NCI-H1092 treated with DMSO at 0.1 percent for 48 hours (cell line): ENCODE measurements at places on chromosomes 4 and X.

- DNase-seq: no peak
Observed at GRCh38 chr4:152045449-152045806, 284.6 kb upstream of the GATB start.

- DNase-seq: no peak
Observed at GRCh38 chr4:48556268-48556667, 66.2 kb downstream of the ZAR1 start.

GRCh38 chrX:104195013-104195412 is 28.8 kb downstream of the FAM199X start:
- no peak for DNase-seq

DNA sequence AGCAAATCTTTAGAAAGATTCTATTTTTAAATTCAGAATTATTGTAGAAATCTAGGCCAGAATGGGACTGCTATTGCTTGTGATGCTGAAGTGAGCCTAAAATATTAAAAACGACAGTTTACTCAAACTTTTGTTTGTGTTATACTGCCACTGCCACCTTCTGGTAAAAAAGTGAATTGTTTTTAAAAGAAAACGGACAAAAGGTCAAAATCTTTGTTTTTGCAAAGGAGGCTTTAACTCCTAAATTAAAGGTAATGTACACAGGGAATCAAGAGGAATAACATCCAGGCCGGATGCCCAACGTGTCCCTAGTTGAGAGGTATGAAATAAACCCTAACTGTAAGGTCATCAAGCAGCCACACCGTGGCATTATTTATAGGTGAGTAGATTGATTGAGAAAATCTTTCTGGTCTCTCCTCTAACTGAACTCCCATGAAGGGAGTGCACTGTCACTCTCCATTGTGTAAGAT is 338.3 kb upstream of the GALNT7 start:
- DNase-seq: peak; percentile 10

DNA sequence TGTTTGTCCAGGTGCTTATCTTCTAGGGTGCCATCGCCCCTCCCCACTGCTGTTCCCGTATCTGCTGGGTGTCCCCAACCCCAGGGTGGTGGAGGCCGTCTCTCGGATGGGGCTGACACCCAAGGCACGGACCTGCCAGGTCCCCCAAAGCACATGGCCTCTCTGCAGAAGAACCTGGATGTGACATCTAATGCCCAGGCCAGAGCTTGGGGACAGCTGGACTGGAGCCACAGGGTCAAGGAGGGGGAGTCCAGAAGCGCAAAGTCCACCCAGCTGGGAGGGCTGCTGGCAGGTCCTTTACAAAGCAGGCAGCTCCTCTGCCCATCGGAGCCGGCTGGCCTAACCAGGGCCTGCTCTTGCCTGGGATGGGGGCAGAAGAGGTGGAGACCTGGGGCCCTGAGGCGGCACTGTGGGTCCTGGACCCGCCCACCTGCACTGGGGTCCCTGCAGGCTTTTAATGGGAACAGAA is 751 bp upstream of the DOK7 start:
- DNase-seq: no peak

DNA sequence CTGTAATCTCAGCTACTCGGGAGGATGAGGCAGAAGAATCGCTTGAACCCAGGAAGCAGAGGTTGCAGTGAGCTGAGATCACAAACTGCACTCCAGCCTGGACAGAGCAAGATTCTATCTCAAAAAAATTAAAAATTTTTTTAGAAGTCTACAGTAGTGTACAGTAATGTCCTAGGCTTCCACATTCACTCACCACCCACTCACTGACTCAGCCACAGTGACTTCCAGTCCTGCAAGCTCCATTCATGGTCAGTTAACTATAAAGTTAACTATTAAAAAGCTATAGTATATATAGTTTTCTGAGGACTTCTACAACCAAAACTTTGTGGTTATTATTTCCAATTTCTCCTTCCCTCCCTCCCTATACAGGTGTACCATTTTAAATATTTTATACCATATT is 34.7 kb upstream of the NEUROG2 start:
- no peak for DNase-seq

DNA sequence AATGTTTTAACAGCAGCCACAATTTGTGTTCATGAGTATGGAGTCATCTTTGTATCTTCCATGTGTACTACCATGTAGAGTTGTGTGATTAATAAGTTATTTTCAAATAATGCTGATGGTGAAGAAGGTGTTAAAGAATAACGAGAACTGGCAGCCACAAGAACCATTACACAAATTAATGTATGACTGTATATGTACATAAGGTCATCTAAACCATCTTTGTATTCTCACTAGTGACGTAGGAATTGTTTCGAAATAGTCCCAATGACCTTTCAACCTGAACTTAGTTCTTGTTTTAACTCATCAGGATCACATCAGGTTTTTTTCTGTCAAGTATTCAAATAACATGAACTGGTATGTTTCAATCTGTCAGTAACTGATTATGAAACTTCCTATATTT is 48.3 kb upstream of the NOCT start:
- DNase-seq: no peak

DNA sequence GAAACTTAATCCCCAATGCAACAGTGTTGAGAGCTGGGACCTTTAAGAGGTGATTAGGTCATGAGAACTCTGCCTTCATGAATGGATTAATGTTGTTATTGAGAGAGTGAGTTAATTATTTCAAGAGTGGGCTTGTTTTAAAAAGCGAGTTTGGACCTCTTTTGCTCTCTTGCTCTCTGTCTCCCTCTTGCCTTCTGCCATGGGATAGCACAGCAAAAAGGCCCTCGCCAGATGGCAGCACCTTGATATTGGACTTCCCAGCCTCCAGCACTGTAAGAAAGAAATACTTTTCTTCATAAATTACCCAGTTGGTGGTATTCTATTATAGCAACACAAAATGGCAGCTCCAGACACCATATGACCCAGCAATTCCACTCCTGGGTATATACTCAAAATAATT is 7.0 kb upstream of the ATP6AP2 start:
- no peak for DNase-seq

- DNase-seq: no peak
Observed at GRCh38 chrX:48022100-48022499, 15.3 kb downstream of the SPACA5 start.

DNA sequence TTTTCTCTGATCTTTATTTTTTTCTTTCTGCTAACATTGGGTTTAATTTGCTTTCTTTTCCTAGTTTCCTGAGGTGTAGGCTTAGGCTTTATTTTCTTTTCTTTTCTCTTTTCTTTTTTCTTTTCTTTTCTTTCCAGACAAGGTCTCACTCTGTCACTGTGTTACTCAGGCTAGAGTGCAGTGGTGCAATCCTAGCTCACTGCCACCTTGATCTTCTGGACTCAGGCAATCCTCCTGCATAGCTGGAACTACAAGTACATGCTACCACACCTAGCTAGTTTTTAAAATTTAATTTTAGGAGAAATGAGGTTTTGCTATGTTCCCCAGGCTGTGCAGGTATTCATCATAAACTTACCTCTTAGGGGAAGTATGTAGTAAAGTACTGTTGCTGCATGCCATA is 197.8 kb upstream of the ANKRD50 start:
- no peak for DNase-seq

GRCh38 chr4:155047755-155048154 is 160.7 kb upstream of the NPY2R start:
- DNase-seq: no peak

GRCh38 chr4:37682701-37683401 is 3.3 kb downstream of the RELL1 start:
- DNase-seq: no peak

GRCh38 chr4:121243485-121243884 is 79.4 kb upstream of the TNIP3 start:
- no peak for DNase-seq

- DNase-seq: no peak
Observed at GRCh38 chr4:41852229-41852628, 83.0 kb upstream of the TMEM33 start.

- peak; percentile 93 for DNase-seq
Observed at GRCh38 chr4:5956285-5957021, 61.8 kb downstream of the C4orf50 start.

DNA sequence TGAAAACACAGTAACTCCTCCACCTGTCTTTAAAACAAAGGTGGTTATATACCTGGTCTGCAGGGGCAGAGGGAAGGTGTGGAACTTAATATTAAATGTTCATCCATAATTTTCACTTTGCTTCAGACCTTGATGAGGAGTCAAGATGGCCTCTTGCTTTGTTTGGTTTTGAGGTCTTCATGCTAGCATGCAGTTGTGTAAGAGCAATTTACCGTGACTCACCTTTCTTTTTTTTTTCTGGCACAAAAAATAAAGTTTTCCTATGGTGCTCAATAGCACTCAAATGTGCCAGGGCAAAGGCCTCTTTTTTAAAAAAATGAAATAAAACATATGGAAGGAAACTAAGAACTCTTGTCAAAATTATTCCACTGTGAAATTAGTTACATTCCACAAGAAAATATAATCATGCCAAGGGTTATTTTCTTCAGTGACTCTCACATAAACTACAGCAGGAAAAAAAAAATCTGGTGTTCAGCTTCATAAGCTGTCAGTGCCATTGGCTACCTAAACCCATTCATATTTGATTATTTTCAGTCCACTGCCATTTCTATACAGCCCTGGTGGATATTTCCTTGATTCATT is 128.2 kb downstream of the SLC7A11 start:
- no peak for DNase-seq

GRCh38 chrX:103415068-103415467 is 38.7 kb downstream of the BEX3 start:
- DNase-seq: no peak

GRCh38 chrX:150308532-150309157 is 54.5 kb upstream of the MAMLD1 start:
- DNase-seq: no peak

DNA sequence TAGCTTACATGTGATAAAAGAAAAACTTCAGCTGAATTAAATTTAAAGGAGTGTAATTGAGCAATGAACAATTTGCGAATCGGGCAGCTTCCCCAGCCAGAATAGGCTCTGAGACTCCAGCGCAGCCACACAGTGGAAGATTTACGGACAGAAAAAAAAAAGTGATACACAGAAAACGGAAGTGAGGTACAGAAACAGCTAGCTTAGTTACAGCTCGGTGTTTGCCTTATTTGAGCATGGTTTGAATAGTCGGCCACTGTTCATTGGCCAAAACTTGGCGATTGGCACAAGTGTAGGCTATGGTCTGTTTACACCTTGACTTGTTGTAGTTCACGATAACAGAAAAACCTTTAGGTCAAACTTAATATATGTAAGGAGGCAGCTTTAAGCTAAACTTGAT is 16.7 kb upstream of the SUPT20HL1 start:
- DNase-seq: no peak

DNA sequence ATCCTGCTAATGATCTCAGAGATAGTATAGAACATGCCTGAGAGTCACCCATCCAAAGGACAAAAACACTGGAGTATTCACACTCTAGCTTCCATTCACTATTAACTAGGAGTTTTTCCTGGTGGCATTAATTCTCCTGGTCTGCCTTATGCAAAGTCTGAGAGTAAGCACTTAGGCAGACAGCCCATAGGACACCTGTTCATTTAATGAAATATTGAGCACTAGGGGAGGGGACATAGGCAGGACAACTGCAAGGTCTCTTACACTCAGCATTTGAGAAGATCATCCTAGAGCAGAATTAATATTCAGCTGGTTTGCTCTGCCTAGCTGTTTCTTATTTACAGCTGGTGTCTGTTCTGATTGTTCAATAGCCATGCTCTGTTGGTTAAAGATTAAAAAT is 508.5 kb downstream of the CENPC start:
- no peak for DNase-seq

- DNase-seq: peak; percentile 88
Observed at GRCh38 chr4:53601251-53601764, 10.0 kb upstream of the LNX1 start.

- no peak for DNase-seq
Observed at GRCh38 chr4:21901831-21902230, 46.7 kb downstream of the KCNIP4 start.

GRCh38 chrX:11770320-11770719 is 12.3 kb downstream of the MSL3 start:
- peak; percentile 77 for DNase-seq

DNA sequence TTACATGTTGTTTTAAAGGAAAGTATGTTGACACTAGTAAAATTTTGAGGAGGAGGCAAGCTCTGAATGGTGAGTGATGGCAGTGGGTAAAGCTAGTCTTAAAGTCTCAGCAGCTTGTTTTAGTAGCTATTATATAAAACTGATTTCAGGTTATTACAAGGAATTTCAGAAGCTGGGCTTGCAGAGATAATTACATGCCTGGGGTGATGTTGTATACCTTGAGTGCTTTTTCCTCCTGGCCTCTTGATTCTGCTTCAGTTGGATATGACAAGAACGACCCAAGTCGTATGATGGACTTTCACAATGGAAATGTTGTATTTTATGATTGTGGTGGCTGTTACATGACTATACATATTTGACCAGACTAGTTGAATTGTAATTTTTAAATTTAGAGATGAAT is 175.5 kb upstream of the ADGRL3 start:
- DNase-seq: no peak

DNA sequence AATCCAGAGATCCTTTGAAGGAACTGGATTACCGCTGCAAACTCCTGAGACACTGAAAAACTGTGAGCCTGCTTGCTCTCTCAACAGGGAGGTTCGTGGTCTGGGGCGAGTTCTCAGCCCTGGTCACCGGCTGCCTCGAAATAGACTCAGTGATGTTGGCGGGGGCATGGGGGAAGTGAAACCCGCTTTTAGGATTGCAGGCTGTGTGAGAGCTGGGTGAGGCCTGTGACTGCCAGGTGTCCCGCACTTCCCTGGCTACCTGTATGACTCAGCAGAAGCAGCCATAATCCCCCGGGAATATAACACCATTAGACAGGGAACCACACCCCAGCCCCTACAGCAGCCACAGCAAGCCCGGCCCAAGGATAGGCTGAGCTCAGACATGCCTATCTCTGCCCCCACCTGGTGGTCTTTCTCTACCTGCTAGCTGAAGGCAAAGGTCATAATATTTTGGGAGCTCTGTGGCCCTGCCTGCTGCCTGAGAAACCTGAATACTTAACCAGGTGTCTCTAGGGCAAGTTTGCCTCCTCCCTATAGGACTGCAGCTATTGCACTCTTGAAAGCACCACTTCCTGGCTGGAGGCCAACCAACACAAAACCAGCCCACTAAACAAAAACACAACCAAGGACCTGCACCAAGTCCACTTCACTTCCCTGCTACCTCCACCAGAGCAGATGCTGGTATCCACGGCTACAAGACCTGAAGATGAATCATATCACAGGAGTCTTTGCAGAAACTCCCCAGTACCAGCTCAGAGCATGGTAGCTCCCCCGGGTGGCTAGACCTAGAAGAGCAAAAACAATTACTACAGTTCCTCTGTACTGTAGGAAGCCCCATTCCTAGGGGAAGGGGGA is 202.0 kb downstream of the RRAGB start:
- no peak for DNase-seq

- DNase-seq: no peak
Observed at GRCh38 chr4:151584101-151584500, 175.1 kb downstream of the FHIP1A start.

GRCh38 chr4:126777649-126778048 is 855.1 kb upstream of the INTU start:
- DNase-seq: no peak

GRCh38 chrX:153621949-153622598 is 23.1 kb upstream of the CCNQ start:
- DNase-seq: no peak
